Stimulated activated CD8-positive, alpha-beta memory T cell treated with anti-CD3 and anti-CD28 coated beads, Interleukin-4, amount 100 ng/mL, for 4 hours (primary cell): ENCODE measurements at places on chromosomes 13 and 19.
A peak's percentile ranks its signal among the peaks of the same experiment; 100 is the strongest.

DNA sequence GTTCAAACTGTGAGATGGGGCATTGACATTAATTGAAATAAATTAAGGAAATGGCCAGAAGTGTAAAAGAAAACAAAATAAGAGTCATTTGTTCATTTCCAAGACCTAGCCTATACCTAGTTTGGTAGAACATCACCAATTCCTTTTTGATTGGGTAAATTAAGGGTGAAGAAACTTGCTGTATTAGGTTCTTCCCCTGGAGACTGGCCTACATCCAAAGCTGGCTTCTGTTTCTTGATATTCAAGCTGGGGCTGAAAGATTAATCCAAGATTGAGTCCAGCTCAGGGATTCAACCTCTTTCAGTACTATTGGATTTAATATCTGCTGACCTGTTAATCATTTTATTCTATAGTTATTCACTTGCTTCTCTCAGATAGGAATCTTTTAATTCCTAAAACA lies 183.2 kb downstream of the GPC6 start:
- no peak for DNase-seq

DNA sequence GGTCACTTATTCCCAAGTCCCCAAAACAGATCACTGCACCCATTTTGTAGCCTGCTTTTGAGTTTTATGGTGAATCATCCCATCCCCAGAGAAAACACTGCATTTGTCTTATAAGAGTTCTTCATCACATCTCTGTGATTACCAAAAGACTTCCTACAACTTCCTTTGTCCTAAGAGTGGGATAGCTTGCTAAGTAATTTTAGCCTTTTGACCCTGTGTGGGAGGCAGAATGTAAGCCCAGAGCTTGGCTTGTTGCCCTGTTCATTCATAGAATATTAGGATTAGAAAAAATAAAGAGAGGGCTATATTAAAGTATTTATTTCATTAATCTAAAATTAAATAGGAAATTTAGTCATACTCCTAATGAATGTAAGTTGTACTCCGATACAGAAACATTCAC lies 213.3 kb downstream of the MZT1 start:
- no peak for DNase-seq

- no peak for DNase-seq
Observed at GRCh38 chr19:15251749-15252397, 19.6 kb upstream of the EPHX3 start.

- DNase-seq = no peak
Observed at GRCh38 chr13:89694451-89694850, 1653.0 kb upstream of the MIR17HG start.

- no peak for DNase-seq
Observed at GRCh38 chr13:112737294-112737693, 47.5 kb downstream of the ATP11A start.

DNA sequence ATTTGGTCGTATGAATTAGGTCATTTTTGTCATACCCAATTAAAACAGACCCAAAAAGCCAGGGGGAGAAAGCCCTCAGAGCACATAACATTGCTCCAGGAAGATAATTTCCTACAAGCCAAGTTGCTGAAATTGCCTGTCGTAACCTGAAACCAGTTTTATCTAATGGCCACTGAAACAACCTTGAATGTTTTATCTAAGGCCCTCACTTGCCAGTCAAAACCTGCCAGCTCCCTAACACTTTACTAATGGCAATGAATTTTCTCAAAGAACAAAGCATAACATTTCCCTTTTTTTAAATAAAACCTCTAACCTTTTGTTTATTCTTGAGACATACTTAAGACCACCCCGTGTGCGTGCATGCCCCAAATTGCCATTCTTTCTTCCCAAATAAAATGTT lies 496.2 kb upstream of the KLHL1 start:
- no peak for DNase-seq

- no peak for DNase-seq
Observed at GRCh38 chr13:79973533-79973963, 367.4 kb downstream of the SPRY2 start.

DNA sequence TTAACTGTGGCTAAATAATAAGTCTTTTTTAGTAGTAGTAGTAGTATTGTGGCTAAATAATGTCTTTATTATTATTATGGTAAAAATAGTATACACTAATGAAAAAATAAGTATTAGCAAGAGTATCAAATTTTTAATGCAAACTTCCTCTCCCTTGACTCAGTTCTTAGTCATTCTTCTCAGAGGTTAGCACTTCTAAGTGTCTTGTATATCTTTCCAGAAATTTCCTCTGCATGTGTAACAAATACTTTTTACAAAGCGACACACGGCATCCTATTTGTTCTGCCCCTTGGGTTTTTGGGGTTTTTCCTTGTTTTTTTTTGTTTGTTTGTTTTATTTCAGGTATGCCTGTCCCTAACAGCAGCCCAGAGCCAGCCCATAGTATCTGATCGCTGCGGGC lies 20.9 kb downstream of the SIN3B start:
- no peak for DNase-seq

DNA sequence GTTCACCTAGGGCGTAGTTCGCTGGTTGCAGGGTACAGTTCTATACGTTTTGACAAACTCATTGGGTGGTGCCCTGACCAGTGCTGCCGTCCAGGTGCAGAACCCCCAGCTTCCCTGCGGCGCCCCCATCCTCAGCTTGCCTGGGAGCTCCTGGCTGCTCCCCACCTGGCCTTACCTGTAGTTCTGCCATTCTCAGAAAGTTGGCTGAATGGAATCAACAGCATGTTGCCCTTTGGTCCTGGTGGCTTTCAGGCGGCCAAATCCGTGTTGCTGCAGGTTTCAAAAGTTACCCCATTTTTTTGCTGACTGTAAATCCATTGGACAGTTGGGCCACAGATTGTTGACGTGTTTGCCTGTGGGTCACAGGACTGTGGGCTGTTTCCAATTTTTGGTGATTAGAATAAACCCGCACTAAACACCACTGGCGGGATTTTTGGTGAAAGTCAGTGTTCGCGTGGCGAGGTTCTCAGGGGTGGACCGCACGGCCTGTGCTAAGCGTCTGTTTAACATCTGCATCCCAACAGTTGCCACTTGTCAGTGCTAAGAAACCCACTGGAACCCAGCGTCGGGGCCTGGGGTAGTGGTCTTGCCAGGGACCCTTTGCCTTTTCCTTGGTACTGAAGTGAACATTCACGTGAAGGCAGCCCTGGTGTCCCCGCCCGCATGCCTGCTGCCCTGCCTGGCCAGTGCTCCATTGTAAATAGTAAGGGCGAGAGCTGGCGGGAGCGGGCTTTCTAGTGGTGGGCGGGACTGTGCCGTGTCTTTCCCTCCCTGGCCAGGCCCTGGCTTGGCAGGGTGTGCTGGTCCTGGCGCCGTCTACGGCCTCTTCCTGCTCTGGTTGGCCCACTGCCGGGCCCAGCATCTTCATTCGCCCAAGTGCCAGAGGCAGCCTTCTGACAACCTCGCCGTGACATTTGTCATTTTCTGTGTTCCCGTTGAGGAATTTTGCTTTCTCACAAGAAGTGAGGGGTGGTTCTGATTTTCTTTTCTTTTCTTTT lies 3.3 kb downstream of the DOT1L start:
- DNase-seq = no peak

DNA sequence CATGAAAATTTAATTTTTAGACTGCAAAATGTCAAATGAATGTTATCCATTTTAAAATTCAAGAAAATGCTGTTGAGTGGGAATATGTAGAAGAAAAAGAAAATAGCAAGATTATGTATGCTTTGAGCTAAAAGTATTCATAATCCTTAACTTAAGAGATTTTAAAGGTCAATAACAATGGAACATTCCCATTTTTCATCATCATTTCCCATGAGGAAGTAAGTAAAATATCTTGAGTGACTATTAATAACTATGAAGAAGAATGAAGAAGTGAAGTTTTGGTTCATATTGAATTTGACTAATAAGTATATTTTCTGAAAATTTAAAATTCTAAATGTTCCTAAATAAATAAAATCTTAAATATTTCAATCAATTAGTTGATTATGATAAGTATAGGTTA lies 273.4 kb downstream of the DACH1 start:
- no peak for DNase-seq

DNA sequence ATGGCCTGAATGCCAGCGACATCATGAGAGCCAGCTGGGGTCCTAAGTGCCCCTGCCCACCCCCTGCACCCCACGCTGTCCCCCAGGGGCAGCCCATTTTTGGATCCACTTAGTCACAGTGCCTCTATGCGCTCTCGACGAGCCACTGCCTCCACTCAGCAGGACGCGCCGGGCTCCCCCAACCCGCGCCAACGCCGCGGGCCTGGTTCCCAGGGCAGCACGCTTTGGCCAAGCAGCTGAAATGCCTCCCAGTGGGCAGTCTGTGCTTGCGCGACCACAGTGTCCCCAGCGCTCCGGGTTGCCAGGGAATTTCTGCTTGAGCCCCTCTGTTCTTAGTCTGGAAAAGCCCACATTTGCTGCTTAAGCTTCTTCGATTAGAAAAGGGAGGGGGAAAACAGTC lies 39.4 kb downstream of the TMED1 start:
- DNase-seq = no peak

DNA sequence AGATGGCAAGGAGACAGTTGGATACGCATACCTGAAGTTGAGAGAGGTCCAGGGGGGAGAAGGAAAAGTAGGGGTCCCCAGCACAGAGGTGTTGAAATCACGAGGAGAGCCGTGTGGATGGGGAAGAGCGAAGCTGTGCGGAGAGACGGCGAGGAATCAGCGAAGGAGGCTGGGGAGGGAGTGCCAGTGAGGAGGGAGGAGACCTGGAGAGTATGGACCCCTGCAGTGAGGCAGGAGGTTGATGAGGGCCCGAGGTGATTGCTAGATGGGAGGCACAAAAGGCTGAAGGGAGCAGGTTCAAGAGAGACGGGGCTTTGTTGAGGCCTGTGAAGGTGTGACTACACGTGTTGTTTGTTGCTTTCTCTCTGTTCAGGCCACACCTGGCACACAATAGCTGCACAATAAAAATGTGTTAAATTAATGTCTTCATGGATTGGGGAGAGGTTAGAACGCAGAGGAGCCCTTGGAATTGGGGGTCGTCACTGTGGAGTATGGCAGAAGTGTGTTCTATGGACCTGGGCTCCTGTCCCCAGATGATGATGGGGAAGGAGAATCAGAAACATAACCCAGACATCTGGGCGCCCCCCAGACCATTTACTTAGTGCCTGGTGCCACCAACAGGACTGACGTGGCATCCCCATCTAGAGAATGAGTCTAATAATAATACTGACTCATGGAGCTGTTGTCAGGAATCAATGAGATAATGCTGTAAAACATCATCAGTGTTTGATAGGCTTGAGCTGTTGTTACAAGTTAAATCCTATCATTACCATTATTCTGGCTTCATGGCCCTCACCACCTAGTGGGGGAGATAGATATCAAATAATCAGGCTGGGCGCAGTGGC lies 137.5 kb downstream of the SIPA1L3 start:
- DNase-seq = no peak

DNA sequence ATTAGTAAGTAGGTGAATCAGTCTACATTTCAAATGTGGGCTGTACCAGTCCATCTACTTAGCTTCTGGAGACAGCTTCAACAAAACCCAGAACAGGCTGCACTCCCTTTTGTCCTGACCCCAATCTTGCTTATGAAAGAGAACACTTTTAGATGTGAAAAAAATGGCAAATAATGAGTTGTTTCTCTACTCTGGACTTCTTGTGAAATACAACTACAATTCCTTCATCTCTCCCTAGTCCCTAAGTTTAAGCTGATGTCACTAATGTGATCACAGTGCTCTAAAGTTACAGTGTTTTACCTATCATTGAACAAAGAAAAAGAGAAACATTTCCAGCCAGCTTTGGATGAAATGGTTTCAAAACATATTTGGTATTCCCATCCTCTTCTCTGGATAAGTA lies 183.9 kb downstream of the LHFPL6 start:
- no peak for DNase-seq

DNA sequence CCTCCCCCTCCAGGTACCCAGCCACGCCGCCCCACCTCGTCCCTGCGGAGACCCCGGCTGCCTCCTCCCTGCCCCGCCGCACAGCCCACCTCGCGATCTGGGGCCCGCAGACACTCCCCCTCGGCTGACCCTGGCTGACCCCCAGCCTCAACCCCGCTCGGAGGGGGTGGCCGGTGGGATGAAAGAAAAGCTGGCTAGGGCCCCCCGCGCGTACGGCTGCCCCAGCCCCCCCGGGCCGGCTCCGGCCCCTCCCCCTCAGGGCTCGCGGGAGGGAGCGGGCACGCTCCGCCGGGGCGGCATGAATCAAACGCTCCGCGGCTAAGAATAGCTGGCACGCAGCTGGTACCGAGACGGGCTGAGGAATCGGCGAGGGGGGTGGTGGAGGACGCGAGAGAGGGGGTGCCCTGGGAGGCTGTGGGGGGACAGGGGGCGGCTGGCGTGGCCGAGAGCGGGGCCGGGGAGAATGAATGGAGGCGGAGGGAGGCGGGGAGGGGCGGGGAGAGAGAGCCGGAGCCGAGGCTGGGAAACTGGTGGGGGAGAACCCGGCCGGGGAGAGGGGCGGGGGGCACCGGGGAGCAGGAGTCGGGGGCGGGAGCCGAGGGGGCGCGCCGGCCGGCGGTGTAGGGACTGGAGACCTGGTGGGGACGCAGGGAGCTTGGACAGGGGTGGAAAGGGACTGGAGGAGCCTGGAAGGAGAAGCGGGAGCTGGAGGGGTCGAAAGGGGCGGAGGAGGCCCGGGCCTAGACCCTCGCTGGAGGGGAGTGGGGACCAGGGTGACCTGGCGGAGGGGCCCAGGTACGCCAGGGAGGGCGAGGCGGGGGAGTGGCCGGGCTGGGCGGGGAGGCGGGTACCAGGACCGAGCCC lies 1.1 kb downstream of the SHANK1 start:
- peak; percentile 28 for DNase-seq

DNA sequence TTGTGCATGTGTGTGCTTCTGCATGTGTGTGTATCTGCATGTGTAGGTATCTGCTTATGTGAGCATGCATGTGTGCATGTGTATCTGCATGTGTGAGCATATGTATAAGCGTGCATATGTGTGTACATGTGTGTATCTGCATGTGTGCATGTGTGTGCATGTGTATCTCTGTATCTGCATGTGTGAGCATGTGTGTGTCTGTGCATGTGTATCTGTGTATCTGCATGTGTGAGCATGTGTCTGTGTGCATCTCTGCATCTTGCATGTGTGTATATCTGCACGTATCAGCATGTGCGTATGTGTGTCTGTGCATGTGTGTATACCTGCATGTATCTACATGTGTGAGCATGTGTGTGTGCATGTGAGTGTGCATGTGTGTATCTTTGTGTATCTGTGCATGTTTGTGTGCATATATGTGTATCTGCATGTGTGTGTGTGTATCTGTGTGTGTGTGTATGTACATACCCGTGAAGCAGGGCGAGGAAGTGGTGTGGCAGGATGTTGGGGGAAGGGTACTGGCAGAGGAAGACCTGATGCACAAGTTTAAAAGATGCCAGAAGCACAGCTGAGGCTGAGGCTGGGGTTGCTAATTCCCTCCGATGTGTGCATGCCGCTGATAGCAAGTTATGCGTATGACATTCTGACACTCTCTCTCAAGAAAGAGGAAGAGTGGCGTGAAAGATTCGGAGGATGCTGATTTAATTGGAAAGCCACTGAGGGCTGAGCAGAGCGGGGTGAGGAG lies 64.2 kb downstream of the TEX29 start:
- no peak for DNase-seq

DNA sequence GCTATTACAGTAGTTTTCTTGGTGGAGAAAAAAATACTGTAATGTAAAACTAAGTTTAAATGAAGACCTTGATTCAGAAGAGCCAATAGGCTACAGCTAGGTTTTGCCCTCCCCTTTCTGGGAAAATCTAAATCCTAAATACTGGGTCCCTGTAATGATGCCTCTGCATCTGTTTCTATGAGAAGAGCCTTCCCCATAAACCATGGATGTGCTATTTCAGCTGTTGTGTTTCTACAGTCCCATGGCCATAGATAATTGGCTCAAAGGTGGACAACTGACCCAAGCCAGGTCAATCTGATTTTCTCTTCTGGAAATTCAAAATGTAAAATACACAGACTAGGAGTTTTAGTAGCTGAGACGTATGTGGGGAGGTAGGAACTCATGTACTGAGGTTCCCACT lies 101.9 kb downstream of the NDFIP2 start:
- no peak for DNase-seq
